ENCODE measurements at places on chromosomes 7 and 10. TPM values are rescaled to one million over a fixed set of nuclear protein-coding genes. Genes with fewer than 3 reads are reported as not detected.

CALML5 gene
- not detected for total RNA-seq

DNA sequence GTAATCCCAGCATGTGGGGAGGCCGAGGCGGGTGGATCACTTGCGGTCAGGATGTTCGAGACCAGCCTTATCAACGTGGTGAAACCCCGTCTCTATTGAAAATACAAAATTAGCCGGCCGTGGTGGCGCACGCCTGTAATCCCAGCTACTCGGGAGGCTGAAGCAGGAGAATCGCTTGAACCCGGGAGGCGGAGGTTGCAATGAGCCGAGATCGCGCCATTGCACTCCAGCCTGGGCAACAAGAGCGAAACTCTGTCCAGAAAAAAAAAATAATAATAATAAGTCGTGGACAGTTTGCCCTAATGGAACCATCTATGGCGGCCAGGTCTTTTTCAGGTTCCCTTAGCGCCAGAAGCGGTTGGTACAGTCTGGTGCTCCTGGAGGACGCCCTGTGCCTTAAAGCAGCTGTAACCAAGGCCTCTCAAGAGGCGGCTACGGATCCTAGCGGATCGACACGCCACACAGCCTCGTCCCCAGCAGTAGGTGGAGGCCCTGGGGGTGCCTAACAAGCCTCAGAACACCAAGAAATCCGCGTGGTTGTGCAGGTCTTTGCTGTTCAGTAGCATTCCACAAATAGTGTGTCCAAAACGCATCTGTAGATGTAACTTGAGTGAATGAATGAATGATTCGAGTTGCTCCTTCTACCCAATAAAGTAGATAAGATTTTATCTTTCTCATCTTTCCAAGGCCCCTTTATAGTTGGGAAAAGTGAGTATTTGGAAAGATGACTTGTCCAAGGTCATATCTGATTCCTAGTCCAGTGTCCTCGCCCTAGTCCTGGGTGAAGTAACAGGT is 982 bp downstream of the PGAM1 start:
- H3K27ac ChIP-seq, result peak overlapping the region; percentile 99
- peaks cover 64% of the 10 kb centered on the region for H3K36me3 ChIP-seq
- H3K27me3 ChIP-seq, result peaks cover 2% of the 10 kb centered on the region
- peak overlapping the region; percentile 96 for H3K4me3 ChIP-seq

GRCh38 chr10:92438220-92438619 is 135.7 kb downstream of the IDE start:
- DNase-seq, result no peak
- H3K36me3 ChIP-seq, result no peaks in the 10 kb centered on the region
- no peak overlapping the region for H3K4me3 ChIP-seq

TUBB8 gene
- not detected for total RNA-seq

DNA sequence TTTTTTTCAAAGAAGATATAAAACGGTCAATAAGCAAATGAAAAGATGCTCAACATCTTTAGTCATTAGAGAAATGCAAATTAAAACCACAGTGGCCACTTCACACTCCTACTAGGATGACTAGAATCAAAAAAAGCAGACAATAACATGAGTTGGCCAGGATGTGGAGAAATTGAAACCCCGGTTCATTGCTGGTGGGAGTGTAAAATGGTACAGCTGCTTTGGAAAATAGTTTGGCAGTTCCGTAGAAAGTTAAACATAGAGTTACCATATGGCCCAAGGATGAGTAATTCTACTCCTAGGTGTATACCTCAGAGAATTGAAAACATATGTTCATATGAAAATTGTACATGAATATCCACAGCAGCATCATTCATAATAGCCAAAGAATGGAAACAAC is 573.3 kb downstream of the GALNT17 start:
- H3K27ac ChIP-seq, result no peak overlapping the region
- no peak overlapping the region for H3K4me3 ChIP-seq
- DNase-seq, result no peak
- no peaks in the 10 kb centered on the region for H3K4me1 ChIP-seq
- no peaks in the 10 kb centered on the region for H3K27me3 ChIP-seq
- H3K36me3 ChIP-seq, result no peaks in the 10 kb centered on the region

GRCh38 chr7:27921081-27921836 is 181.3 kb downstream of the TAX1BP1 start:
- H3K4me3 ChIP-seq, result no peak overlapping the region
- H3K36me3 ChIP-seq, result no peaks in the 10 kb centered on the region
- H3K27ac ChIP-seq, result no peak overlapping the region
- no peaks in the 10 kb centered on the region for H3K27me3 ChIP-seq

MTURN gene
- 3.2 TPM for total RNA-seq

GRCh38 chr10:85537561-85537960 is 829.0 kb downstream of the GRID1 start:
- no peaks in the 10 kb centered on the region for H3K4me1 ChIP-seq
- DNase-seq, result no peak
- no peak overlapping the region for H3K27ac ChIP-seq
- H3K27me3 ChIP-seq, result peaks cover 6% of the 10 kb centered on the region
- H3K36me3 ChIP-seq, result no peaks in the 10 kb centered on the region

DNA sequence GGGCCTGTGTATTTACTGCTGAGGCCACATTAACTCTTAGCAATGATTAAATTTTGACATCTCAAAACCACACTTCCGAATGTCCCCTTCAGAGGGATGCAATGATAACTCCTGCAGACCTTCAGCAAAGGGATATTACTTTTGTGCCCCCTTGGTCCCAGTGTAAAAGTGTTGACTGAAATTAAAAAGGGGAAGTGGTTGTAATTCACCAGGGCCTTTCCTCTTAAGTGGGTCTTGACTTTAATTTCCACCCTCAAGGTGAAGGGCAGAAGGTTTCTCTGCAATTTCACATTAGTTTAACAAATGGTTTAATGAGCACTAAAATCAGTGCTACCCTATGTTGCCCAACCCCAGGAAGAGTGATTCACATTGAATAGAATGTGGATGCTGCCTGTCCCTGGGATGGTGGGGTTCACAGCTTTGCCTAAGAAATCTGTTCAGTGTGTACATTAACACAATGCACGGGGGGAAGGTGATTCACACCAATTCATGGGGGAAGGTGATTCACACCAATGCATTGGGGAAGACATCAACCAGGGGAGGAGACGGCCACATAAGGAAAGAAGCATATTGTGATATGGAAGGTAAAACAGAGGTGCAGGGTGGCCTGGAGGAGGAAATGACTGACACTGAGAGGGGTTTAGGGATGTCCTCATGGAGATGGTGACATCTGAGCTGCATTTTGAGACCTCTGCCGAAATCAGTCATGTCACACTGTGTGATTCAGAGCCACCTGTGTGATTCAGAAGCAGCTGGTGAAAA is 19.4 kb upstream of the TNS3 start:
- no peaks in the 10 kb centered on the region for H3K4me1 ChIP-seq
- no peaks in the 10 kb centered on the region for H3K36me3 ChIP-seq
- no peak for DNase-seq
- H3K27ac ChIP-seq, result no peak overlapping the region
- H3K27me3 ChIP-seq, result no peaks in the 10 kb centered on the region

- no peaks in the 10 kb centered on the region for H3K4me1 ChIP-seq
- DNase-seq, result no peak
- no peak overlapping the region for H3K4me3 ChIP-seq
- H3K27ac ChIP-seq, result no peak overlapping the region
- H3K36me3 ChIP-seq, result peaks cover 5% of the 10 kb centered on the region
- no peaks in the 10 kb centered on the region for H3K27me3 ChIP-seq
Observed at GRCh38 chr10:101619983-101620382, 31.9 kb downstream of the DPCD start.

GRCh38 chr10:3397231-3397630 is 224.6 kb upstream of the PITRM1 start:
- no peaks in the 10 kb centered on the region for H3K27me3 ChIP-seq
- H3K4me1 ChIP-seq, result no peaks in the 10 kb centered on the region
- DNase-seq, result no peak

DNA sequence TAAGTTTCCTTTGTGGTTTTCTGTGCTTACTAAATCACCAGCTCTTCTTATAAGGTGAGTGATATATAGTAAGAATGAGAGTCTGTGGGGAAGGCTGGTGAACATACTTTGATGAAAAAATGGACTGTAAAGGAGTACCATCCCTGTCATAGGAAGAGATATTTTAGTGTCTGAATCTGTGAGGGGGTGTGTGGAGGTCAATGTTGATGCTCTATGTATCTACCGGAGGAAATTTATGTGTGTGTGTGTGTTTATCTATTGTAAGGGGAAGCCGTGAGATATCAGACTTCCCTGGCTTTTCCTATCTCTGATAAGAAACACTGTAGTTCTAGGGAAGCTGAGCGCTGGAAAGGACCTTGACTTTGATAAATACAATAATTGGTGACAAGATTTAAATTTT is 179.0 kb downstream of the PCDH15 start:
- H3K36me3 ChIP-seq, result no peaks in the 10 kb centered on the region
- no peak overlapping the region for H3K27ac ChIP-seq
- no peak overlapping the region for H3K4me3 ChIP-seq
- no peaks in the 10 kb centered on the region for H3K4me1 ChIP-seq

DNA sequence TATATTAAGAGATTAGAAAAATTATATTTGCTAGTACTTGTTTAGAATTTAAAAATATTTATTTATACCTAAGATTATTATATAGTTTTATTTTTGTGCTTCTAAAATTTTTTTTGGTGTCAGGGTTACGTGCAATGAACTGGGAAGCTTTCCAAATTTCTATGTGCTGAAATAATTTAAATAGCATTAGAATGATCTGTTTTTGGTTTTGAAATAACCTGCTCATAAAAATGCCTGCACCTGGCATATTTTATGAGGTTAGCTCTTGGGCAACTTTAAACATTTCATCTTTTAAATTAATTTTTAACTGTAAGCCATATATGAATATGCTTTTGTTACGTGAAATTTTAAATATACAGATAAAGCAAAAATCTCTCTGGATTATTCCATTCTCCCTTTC is 482.5 kb downstream of the GLRX3 start:
- H3K27ac ChIP-seq, result no peak overlapping the region
- H3K4me3 ChIP-seq, result no peak overlapping the region
- no peaks in the 10 kb centered on the region for H3K27me3 ChIP-seq
- no peaks in the 10 kb centered on the region for H3K4me1 ChIP-seq
- DNase-seq, result no peak

GRCh38 chr7:86720306-86720705 is 76.6 kb downstream of the GRM3 start:
- no peaks in the 10 kb centered on the region for H3K36me3 ChIP-seq
- H3K4me3 ChIP-seq, result no peak overlapping the region
- H3K4me1 ChIP-seq, result no peaks in the 10 kb centered on the region
- no peak for DNase-seq
- no peak overlapping the region for H3K27ac ChIP-seq

- no peak overlapping the region for H3K4me3 ChIP-seq
- no peaks in the 10 kb centered on the region for H3K4me1 ChIP-seq
- no peaks in the 10 kb centered on the region for H3K36me3 ChIP-seq
- H3K27me3 ChIP-seq, result no peaks in the 10 kb centered on the region
- no peak for DNase-seq
- H3K27ac ChIP-seq, result no peak overlapping the region
Observed at GRCh38 chr7:47634273-47634672, 52.4 kb upstream of the TNS3 start.

SPDYE9 gene
- not detected for total RNA-seq

SLC13A4 gene
- not detected for total RNA-seq
